ENCODE measurements at places on chromosomes 16 and 17.

- peak; percentile 35 for ATAC-seq
These were observed 12.2 kb upstream of the MMD start for GRCh38 chr17:55433629-55434422.

- peak; percentile 39 for ATAC-seq
These were observed 6.0 kb upstream of the CPD start for GRCh38 chr17:30372755-30373154.

DNA sequence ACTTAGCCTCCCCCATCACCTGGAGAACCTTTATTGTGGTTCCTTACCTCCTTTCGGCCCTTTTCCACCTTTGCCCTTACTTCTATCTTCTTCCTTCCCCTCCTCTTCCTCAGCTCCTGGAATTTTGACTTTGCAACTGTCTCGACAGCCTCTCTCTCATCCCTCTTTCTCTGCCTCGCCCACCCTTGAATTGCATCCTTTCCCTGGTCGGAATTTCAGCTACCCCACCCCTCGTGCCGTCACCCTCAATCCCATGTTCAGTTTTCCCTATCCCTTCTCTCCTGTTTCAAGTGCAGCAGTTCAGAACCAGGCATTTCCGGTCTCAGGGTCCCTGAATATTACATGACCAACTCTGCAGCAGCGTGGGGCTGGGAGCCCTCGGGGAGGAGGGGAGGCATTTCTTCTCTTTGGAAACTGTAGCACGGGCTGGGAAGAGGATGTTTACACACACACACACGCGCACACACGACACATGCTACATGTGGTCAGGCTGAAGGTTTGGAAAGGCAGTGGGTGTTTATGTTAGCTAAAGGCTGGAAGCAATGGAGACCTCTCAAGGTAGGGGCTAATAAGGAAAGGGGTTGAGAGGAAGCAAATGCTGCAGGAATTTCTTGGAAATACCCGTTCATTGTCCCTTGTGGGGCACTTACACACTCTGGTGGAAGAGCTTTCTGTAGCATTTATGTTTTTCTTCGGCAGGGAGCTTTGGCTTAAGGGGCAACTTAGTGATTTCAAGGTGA is 971 bp downstream of the MINK1 start:
- peak; percentile 39 for ATAC-seq

DNA sequence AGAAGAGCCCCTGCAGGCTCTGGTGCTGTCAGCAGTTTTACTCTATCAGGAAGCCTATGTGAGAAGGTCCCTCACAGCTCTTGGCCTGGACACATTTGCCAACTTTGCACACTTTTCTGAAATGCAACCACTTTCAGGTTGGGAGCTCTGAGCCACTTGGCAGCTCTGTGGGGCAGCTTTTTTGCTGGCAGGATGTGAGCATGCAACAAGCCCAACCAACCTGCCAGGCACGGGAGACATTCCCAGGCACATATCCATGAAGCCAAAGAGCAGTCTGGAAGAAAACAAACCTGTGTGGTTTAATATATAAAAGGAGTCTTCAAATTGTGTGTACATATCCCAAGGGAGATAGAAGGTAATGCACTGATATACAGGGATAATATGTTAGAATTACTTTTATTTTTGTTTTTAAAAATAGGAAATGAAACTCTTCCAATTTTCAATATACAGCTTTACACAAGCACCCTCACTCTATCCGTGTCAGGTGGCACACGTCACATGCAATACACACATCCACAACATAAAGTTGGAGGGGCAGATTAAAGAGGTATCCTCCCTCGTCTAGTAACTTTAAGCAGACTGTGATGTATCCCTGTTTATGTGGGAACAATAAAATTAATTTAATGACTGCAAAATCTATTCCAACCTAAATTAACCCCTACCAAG is 57.4 kb upstream of the COX10 start:
- no peak for ATAC-seq

DNA sequence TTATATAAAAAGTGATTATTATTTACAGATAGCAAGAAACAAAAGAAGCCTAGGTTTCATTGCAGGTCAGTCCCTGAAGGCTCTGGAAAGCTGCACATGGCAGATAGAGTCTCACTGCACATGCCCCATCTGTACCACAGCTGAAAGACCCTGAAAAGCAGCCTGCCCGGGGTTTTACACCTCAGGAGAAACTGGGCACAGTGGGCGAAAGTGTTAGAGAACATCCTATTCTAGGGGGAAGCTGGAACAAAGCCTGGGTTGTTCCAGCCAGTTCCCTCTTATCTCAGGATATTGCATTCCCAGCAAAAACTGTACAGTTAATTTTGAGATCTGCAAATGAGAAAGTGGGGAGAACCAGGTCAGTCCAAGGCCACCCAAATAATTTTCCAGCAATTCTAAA is 419.7 kb downstream of the CNTNAP4 start:
- no peak for ATAC-seq

DNA sequence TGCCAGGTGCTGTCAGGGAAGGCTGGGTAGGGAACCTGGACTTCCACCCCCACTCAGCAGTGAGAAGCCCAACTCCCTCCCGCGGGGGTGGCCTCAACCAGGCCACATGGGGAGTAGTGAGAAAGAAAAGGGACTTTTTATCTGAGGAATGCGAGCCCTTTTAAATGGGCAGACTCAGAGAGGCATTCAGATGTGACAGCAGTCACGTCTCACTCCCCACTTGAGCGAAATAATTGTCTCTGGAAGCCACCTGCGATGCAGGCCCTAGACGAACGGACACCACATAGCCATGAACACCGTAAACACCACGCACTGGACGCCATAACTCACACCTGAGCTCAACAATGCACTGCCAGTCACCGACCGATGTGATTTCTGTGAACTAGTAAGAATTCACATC is 11.9 kb upstream of the CD300E start:
- no peak for ATAC-seq

DNA sequence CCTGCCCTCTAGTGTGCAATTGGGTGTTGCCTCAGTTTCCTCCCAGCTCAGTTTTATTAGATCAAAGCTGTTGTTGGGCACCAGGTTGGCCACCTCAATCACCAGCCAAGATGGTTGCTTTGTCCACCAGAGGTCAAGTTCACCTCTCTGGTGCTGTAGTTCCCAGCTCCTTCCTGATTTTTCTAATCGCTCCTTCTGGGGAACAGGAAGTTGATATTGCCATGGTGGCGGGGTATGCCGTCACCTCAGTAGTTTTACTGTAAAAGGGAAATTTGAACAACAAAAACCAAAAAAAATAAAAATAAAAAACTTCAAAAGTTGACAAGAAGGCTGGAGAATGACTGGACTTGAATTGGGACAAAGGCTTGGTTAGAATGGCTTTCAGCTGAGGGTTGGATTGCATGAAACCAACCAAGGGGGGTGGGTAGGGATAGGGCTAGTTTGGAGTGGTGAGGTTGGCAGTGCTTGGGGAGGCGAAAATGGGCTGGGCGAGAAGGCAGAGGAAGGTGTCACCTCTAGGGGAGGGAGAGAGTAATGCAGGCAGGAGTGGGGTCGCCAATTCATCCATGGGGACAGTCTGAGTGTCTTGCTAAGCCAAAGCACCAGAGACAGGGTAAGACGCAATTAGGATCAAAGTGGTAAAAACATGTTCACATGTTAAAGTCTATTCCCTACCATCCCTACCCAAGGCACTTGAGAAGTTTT is 6.2 kb downstream of the EFNB3 start:
- peak; percentile 37 for ATAC-seq

- no peak for ATAC-seq
These were observed 740 bp upstream of the JPT2 start for GRCh38 chr16:1677339-1677738.

DNA sequence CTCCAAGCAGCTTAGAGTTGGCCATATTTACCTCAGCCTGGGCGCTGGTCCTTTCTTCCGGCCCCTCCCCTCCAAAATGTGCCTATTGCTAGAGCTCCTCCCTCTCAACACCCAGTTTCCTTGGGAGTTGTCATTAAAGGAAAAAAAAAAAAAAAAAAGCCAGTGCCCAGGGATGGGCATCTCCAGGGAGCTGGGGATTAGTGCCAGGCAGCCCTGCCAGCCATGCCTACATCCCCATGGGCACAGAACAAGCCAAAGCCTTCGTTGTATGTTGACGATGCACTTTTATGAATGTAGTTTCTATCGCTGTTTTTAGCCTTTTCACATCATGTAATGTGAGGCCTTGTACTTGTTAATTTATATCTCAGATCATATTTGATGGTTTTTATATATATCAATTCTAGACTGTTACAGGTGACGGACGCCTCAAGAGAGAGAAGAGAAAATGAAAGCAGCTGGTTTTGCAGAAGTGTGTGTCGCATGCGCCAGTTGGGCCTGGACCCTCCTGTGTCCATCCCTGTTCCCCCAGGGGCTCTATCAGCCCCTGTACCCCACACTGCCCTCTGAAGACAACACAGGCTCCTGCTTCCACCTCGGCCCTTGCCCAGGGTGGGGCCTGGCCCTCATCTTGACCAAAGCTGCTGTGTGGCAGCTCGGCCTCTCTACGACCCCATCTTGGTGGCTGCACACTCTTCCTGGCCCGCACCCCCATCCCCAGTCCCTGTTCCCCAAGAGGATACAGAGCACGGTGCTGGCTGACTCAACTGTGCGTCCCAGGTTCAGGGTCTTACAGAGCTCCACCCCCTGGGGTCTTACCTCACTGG is 4.8 kb downstream of the LIMD2 start:
- no peak for ATAC-seq

DNA sequence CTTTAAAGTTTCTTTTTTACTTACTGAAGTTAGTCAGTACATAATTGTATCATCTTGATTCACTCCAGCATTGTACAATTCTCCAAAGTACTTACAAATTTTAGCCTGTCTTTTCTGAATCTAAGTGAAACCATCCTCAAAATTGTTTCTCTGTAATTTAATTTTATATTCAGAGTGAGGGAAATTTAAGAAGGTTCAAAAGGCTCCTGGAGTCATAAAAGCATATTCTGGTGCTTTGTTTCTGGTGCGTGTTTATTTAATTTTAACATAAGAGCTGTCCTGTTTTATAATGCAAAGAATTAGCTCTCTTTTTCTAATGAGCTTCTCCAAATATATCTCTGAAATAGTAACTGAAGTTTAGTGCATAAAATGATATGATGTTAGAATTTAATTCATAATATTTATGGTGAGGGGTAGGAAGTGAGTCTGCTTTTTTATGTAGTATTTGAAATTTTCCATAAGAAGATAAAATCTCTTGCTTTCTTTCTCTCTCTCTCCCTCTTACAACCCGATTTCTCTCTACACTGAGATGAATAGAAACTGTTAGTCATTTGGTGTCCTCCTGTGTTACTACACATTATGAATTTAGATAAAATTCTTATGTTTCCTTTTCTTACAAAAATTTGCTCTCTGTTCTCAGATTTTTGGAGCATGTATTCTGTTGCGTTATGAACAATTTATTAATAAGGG is 339.8 kb downstream of the BCAS3 start:
- ATAC-seq, result peak; percentile 65

DNA sequence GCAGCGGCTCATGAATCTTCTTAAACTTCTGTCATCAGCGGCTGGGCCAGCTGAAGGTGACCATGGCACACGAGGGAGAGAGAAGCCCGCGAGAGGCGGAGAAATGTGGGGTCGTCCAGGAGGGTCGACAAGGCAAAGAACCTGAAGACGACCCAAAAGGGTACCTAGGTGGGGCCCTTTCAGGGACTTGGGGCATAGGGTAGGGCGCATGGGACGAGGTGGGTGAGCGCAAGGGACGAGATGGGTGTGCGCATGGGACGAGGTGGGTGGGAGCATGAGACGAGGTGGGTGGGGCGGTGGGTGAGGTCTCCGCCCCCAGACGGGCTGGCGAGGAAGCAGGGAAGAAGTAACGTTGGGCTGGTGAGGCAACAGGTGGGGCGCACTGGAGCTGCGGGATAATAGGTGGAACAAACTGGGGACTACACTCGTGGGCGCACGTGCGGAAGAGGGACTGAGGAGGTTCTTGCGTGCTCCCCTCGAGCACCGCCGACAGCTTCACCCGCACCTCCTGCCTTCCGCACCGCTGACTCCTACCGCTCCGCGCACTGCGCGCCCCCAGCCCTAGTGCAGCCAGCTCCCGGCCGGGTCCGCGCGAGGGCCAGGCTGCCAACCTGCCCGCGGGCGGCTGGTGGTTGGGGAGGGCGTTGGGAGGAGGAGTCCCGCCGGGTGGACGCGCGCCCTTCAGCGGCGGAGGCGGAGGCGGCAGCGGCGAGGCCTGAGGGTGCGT is 23.2 kb upstream of the CRYM start:
- peak; percentile 86 for ATAC-seq

GRCh38 chr16:67093098-67093726 is 16.5 kb upstream of the PHAF1 start:
- no peak for ATAC-seq

DNA sequence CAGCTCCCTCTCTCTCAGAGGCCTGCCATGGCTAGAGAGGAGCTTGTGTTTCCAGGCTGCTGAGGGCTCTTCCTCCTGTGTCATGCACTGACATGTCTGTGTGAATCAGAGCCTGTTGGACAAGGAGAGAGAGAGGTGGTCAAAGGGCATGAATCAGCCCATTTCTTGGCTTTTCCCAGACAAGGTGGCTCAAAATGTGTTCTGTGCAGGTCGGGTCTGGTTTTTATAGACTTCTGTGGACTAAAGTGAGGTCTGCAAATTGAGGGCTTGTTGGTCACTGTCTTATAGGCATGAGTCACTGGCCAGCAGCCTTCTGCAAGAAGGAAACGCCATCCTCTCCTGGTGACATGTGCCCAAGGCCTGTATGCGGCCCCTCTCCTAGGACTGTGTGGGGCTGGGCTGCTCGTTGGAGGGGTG is 97.9 kb downstream of the FOXL1 start:
- ATAC-seq, result peak; percentile 48

GRCh38 chr17:18184143-18185031 is 759 bp downstream of the ALKBH5 start:
- no peak for ATAC-seq

GRCh38 chr17:73357981-73358380 is 46.2 kb upstream of the CDC42EP4 start:
- no peak for ATAC-seq

All from SK-N-SH treated with all-trans-retinoic acid at 6 μM for 48 hours (cell line).